ENCODE measurements at places on chromosomes 5 and 9. TPM values are rescaled to one million over a fixed set of nuclear protein-coding genes. Genes with fewer than 3 reads are reported as not detected.

Gene OBP2B
- total RNA-seq = not detected

Gene SEMA5A
- 17.7 TPM for total RNA-seq

Gene TEX48
- not detected for total RNA-seq

Gene RNF183
- total RNA-seq = not detected

Gene RELL2
- 2.6 TPM for total RNA-seq

Gene SPINK4
- total RNA-seq = not detected

Gene IRX1
- total RNA-seq = not detected

Gene IPPK
- total RNA-seq = 11.1 TPM

Gene SEMA4D
- total RNA-seq = 2.6 TPM

Gene KIAA1958
- 3.0 TPM for total RNA-seq

Gene XPA
- total RNA-seq = 6.4 TPM

Gene TMEFF1
- 2.5 TPM for total RNA-seq

Gene SHOC1
- under 0.01 TPM for total RNA-seq

Gene CFAP90
- total RNA-seq = not detected

Gene DBN1
- total RNA-seq = 102 TPM

Gene SCGB3A1
- not detected for total RNA-seq

Gene FGF10
- 110 TPM for total RNA-seq

Gene C5orf52
- not detected for total RNA-seq

Gene CDH10
- total RNA-seq = under 0.01 TPM

Gene PCDHB9
- 0.99 TPM for total RNA-seq

Gene TAF1L
- total RNA-seq = under 0.01 TPM

Gene EDIL3
- 9.2 TPM for total RNA-seq

Gene CKMT2
- 19.3 TPM for total RNA-seq

Gene SAP30L
- 25.9 TPM for total RNA-seq

Gene FRMD3
- total RNA-seq = 0.66 TPM

Gene PCDHGA12
- 13.7 TPM for total RNA-seq

Gene GOLGA2
- 96.0 TPM for total RNA-seq

Gene PCDHB7
- 1.5 TPM for total RNA-seq

Gene PPP2R2B
- 1.5 TPM for total RNA-seq

Gene PAPPA
- total RNA-seq = 33.4 TPM

Gene DAB2IP
- 16.5 TPM for total RNA-seq

Gene BARHL1
- total RNA-seq = not detected

Gene PLPP1
- total RNA-seq = 73.5 TPM

Gene PTPRD
- 3.3 TPM for total RNA-seq

Gene FOXD4L3
- not detected for total RNA-seq

Gene HAPLN1
- not detected for total RNA-seq

Gene FRMPD1
- not detected for total RNA-seq

Gene HSPB3
- 21.1 TPM for total RNA-seq

Gene EQTN
- total RNA-seq = not detected

Gene SYK
- not detected for total RNA-seq

Gene FCN2
- total RNA-seq = not detected

Gene GABRA6
- not detected for total RNA-seq

Gene SCGB3A2
- not detected for total RNA-seq

Gene RGS7BP
- total RNA-seq = 0.51 TPM

Gene C9orf50
- 0.17 TPM for total RNA-seq

Gene INSYN2B
- total RNA-seq = 3.6 TPM

Gene PLAC8L1
- total RNA-seq = not detected

Gene ADAMTS16
- total RNA-seq = 0.17 TPM

Gene CXCL14
- total RNA-seq = 0.26 TPM

Gene LOX
- total RNA-seq = 33.4 TPM

Gene IL3
- not detected for total RNA-seq

Gene PCDHGC4
- total RNA-seq = 3.0 TPM

Gene MYO10
- total RNA-seq = 95.5 TPM

Gene STKLD1
- total RNA-seq = 0.99 TPM

Data from fibroblast of lung (primary cell).